ENCODE measurements at places on chromosomes 3 and 15. TPM values are rescaled to one million over a fixed set of nuclear protein-coding genes. Genes with fewer than 3 reads are reported as not detected.

Gene CP
- 6.1 TPM for total RNA-seq

Gene CHRNA5
- 4.6 TPM for total RNA-seq

Gene STAB1
- 111 TPM for total RNA-seq

Gene SLC6A20
- 11.8 TPM for total RNA-seq

Gene DNAH1
- 14.1 TPM for total RNA-seq

Gene MINAR1
- total RNA-seq: 0.43 TPM

Gene CXCR6
- total RNA-seq: 0.67 TPM

Gene ESYT3
- 1.7 TPM for total RNA-seq

Gene SEMA3F
- total RNA-seq: 11.5 TPM

Gene CATSPER2
- total RNA-seq: 9.0 TPM

Data from left colon (tissue), 2 donors.